ENCODE measurements at places on chromosomes 3 and 15.

GRCh38 chr3:168117059-168117458 is 21.3 kb upstream of the GOLIM4 start:
- no peak for DNase-seq

- DNase-seq: no peak
Observed at GRCh38 chr3:186594591-186595113, 18.2 kb upstream of the AHSG start.

GRCh38 chr3:194367992-194368841 is 1.3 kb downstream of the LRRC15 start:
- DNase-seq: no peak

- DNase-seq: no peak
Observed at GRCh38 chr3:33808559-33808958, 10.1 kb downstream of the PDCD6IP start.

DNA sequence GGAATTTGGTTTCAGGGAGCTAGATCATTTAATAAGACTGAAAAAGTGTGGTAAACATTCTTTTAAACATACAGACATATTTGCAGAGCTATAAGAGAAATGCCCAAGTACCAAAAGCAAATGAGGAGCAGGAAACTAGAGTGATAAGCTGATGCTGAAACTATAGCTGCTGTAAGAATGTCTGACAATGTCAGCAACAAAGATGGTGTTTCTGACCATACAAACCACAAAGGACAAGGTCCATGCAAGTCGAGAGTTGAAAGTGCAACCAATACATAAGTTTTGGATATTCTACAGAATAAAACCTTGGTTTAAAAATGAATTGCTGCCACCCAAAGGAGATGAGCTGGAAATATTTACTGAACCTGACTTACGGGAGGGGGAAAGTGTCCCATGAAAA is 610.2 kb downstream of the TBL1XR1 start:
- DNase-seq: no peak

GRCh38 chr15:34271493-34271892 is 46.7 kb downstream of the EMC4 start:
- DNase-seq: no peak

GRCh38 chr3:174116421-174116820 is 718.9 kb downstream of the NLGN1 start:
- DNase-seq: no peak

DNA sequence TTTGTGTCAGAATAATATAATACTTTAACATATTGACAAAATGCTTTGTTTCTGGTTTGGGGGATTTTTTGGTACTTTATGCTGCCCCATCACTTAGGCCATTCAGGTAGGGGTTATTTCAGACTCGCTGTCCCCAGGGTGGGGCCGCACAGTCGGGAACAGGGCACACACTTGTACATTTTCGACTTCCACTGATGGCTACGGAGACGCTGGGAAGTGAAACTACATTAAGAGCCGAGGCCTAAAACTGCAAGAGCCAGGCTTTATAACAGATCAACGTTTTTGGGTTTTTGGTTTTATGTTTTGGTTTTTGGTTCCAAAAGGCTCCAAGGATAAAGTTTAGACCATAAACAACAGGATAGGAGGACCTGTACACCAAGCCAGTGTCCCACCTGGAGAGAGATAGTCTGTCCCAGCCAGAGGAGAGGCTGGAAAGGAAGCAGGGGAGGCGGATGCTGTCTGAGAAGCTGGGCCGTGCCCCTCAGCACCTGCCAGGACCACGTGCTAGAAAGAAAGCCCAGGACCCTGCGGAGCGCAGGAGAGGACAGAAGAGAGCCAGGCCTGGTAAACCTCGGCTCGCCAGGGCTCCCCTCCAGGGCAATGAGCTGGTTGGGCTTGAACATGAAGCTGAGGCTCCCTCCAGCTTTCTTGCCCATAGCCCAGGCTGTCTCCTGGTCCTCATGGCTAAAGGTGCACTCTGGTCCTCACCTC is 111.7 kb downstream of the CHSY1 start:
- DNase-seq: no peak

DNA sequence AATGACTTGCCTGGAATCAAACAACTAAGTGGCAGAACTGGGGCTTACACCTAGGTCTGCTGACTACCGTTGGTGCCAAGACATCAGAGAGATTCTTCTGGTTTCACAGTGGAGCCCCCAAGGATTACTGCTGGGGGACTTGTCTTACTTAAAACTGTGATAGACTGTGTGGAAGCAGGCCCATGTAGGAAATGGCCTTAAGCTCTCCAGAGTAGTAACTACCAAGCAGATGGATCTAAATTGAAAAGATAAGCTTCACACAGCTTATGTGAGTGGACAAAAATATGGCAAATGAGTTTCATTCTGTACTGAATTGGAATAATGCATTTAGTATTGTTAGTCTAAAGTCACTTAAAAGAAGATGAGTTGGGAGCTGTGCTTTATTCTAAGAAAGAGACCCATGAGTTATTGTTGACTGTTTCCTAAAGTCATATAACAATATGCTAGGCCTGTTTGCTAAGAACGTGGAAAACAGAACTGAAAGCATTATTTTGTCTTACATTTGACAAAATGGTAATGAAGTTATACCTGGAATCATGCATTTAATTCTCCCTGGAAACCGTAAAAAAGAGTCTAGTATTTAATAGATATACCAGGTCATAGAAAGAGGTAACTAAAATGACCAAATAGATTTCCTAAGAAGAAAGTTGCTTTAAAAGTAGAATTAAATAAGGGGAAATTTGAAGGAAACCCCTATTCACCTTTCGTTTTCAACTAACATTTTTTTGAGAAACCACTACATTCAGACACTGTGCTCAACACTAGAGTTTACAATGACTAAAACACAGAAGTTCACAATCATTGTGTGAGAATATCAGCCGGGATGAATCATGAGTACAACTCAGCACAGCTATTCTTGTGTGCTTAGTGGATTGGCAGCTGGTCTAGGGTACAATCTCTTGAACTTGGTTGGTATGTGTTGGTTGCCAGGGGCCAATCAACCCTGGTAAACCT is 13.0 kb upstream of the MAPK6 start:
- peak; percentile 52 for DNase-seq

All from A549 (cell line).